Occipital lobe (tissue), 3 donors: ENCODE measurements at places on chromosomes 7 and 10. TPM values are rescaled to one million over a fixed set of nuclear protein-coding genes. Genes with fewer than 3 reads are reported as not detected.

- peak; percentile 13 for DNase-seq
These were observed 281.7 kb downstream of the AHR start for GRCh38 chr7:17580141-17580540.

DNA sequence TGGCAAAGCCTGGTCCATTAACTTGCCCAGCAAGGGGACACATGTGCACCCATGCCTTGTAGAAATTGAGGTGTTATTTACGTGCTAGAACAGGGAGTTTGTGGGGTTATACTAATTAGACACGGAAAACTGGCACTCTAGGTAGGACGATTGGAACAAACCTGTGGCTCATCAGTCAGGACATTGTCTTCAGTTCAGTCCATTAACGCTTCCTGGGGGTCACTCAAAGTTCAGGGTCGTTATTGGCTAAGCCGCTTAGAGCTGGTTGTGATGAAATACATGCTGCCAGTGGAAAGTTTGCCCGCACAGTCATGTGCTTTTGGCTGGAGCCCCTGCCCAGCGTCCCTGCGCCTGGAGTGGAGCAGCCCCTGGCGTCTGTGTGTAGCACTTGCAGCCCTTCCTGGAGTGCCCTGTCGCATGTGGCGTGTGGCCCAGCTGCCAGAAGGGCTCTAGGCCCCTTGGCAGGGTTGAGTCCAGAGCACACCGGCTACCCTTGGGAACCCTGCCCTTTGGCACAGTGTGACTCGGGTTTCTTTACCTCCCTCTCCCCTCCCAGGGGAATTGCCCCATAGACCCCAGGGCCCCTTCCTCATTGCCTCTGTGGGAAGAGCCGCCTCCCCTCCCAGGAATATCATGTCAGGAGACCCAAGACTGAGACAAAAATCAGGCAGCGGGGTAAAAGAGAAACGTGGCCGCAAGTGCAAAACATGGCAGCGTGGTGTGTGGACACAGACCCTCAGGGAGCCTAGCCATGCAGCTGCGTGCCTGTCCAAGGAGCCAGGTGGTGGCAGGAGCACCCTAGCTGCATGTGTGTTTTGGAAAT lies 9.8 kb downstream of the ZNF775 start:
- DNase-seq, result peak; percentile 47

Gene FLNC
- total RNA-seq, result 3.6 TPM

Gene BLVRA
- 21.7 TPM for total RNA-seq

Gene UTF1
- not detected for total RNA-seq
